HFFc6 (cell line): ENCODE measurements at places on chromosomes 16 and 17.

DNA sequence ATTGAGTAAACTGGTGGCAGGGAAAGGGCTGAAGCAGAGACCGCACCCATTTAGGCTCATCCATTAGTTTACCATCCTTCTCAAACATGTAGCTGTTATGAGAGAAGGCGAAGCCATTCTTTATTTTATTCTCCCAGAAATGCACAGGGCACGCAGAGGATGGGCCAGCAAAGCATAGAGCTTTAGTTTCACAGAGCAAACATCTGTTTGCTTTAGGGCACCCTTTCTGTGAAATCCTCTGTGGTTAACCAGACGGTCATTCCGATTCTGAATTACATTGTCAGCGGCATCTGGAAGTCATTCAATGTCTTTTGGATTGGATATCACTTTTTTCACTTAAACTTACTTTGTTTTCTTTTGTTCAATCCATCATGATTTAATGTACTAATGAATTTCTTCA, 96.0 kb downstream of the TOX3 start:
- DNase-seq, result no peak

GRCh38 chr17:28818819-28819221, 23.8 kb downstream of the FAM222B start:
- no peak for DNase-seq

- no peak for DNase-seq
These were observed 30.5 kb downstream of the NSMCE1 start for GRCh38 chr16:27238016-27238587.

DNA sequence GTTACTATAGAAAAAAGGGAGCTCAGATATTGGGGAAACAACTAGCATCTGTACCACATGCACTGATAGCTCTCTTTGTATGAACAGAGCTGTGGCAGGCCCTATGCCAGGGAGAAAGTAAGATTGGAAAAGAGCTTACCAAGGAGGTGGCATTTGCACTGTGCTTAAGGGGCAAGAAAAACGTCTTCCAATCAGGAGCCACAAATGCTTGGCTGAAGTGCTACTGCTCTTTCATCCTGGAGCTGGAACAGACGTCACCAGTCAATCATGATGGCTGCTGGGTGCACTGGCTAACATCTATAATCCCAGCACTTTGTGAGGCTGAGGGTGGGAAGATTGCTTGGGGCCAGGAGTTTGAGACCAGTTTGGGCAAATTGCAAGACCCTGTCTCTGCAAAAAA, 218.5 kb downstream of the SEC14L1 start:
- DNase-seq, result no peak

- no peak for DNase-seq
These were observed 4.7 kb upstream of the CD2BP2 start for GRCh38 chr16:30359871-30360170.

DNA sequence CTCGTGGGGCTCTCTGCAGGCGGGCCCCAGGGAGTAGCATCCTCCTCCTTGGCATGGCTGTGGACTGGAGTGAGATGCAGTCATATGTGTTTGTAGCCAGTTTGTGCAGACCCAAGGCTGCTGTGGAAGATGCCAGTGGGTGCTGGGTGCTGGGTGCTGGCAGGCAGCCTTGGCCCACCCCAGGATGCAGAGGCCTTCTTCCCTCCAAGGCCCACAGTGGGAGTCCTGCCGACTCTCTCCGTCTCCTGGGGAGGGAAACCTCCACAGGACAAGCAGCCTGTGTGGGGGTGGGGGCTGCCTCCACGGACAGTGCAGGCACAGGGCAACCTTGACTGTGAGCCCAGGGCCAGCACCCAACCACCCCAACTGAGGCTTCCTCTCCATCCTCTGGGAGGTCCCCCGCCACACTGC, 13.8 kb upstream of the TMEM92 start:
- DNase-seq, result no peak

GRCh38 chr16:2090777-2091546, 43.2 kb downstream of the TSC2 start:
- no peak for DNase-seq

GRCh38 chr16:64184156-64184555, 937.7 kb downstream of the CDH11 start:
- DNase-seq, result peak; percentile 16

DNA sequence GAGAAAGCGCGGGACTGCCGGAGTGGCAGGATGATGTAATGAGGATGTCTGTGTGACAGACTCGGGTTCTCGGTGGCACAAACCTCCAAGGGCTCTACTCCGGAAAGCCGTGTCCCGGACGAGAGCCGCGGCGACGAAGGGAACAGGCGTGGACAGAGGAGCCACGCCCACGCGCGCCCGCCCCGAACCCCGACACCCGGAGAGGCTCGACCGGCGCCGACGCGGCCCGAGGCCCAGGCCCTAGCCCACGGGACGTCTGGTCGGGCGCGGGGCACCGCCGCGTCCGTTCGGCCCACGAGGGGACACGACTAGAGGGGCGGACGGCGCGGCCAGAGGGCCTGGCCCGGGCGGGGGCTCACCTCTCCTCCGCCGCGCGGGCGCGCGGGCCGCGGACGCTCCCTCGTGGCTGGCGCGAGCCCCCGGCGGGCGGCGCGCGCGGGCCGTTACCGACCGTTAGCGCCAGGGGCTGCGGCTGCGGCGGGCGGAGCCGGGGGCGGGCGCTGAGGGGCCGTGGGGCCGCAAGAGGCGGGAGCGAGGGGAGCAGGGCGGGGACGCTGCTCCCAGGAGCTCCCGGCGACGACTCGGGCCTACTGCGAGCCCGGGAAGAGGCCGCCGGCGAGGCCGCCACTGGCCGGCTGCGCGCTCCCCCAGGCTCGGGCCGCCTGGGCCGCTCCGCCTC, 2.1 kb upstream of the IRX5 start:
- DNase-seq, result peak; percentile 50
